ENCODE measurements at places on chromosomes 1 and 21.

- peak; percentile 83 for DNase-seq
Measured at GRCh38 chr1:116574581-116575291, 3.9 kb upstream of the CD58 start.

- DNase-seq: no peak
Measured at GRCh38 chr1:207079706-207080241, 8.9 kb upstream of the C4BPB start.

DNA sequence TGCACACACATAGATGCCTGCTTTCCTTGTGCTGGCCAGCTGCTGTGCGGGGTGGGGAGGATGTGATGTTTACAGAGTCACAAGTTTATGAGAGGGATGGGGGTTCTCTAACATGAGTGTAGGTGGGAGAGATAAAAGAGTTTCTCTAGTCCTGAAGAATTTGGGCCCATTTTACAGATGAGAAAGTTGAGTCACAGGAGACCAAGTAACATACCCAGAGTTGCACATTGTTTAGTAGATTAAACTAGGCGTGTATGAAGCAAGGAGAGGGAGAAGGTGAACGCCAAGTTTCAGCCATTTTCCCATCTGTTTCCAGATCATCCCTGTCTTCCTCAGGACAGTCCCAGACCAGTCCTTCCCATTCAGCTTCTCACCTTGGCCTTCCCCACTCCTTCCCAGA, 126.7 kb downstream of the EPHB2 start:
- no peak for DNase-seq

- DNase-seq: no peak
Measured at GRCh38 chr1:154767315-154768240, 102.5 kb downstream of the KCNN3 start.

- no peak for DNase-seq
Measured at GRCh38 chr1:117076648-117077047, 16.5 kb downstream of the TTF2 start.

DNA sequence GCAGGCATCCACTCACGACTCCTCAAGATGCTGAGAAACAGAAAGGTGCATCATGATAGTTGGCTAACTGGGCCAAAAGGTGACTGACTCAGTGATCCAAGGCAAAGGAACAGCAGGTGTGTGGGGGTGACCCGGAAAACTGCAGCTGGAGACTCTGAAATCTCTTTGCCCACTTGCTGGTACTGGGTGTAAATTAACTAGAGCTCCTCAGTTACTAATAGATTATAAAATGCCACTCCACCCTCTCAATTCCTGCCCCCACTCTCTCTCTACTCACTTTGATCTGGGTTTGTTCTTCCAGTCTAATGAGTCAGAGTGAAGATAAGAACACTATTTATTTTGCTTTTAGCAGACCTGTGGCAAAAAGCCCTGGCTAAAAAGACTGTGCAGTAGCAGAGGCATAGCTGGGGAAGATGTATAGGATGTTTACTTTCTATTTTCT, 7.2 kb upstream of the PIGC start:
- DNase-seq: peak; percentile 95

DNA sequence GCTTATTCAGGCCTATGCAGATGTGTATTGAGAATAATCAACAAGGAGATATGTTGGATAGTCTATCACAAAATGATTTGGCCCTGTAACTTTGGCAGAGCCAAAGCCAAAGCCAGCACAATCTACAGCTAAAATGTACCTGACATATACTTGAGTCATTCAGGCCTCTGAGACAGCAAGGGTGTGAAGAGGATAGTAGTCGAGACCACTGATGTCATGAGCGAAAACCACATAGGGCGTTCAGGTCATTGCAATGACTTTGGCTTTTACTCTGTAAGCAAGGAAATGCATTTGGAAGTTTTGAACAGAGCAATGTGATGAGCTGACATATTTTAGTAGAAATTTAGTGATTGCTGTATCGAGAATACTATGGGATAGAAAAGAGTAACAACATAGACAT, 579.6 kb downstream of the AMY1C start:
- DNase-seq: no peak
